ENCODE measurements at places on chromosomes 6 and 20.

GRCh38 chr20:19945732-19946670, 71.2 kb upstream of the NAA20 start:
- no peak for DNase-seq

GRCh38 chr6:36639171-36639808, 39.2 kb upstream of the CDKN1A start:
- DNase-seq = no peak

GRCh38 chr6:144344646-144345045, 59.5 kb downstream of the UTRN start:
- DNase-seq = no peak

- no peak for DNase-seq
Observed at GRCh38 chr6:26032340-26033084, 54.7 kb upstream of the HFE start.

DNA sequence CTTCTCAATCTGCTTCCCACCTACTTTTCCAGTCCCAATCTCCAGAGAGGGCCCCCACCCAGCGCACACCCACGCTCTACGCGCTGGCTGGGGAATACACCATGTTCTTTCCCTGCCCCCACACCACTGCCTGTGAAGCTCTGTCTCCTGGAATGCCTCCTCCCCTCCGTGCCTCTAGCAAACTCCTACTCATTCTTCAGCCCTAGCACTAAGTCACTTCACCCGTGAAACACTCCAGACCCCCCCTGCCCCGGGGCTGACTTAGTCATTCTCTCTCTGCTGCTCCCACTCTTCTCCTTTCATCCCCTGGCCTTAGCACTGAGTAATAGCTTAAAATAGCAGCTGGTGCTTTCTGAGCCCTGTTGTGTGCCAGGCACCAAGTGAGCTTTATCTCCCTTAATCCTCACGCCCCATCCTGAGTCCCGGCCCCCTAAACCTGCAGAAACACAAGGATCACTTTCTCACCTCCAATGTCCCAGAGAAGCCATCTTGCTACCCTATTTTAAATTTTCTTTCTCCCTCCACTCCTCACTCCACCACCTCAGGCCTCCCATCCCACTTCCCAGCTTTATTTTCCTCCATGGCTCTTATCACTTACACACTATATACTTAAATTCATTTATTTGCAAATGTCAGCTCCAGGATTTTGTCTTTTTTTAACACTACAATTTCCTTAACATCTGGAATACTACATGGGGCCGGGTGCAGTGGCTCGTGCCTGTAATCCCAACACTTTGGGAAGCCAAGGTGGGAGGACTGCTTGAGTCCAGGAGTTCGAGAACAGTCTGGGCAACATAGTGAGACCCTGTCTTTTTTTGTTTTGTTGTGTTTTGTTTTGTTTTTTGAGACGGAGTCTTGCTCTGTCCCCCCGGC, 6.3 kb upstream of the PARD6B start:
- DNase-seq = no peak

DNA sequence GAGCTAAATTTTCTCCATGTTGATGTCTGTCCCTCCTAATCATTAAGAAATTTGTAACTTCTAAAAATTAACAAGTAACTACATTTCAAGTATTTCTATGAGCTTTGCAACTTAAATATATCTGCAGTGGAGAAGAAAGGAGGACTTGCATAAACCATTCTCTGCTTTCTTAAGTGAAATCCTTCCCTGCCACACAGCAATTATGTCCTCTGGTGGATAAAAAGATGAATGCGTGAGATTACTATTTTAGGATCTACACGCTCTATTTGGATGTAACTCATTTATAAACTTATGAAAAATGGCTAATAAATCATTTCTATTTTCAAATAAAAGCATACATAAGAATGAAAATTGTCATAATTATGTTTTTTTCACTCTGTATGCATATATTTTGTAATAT, 338.0 kb upstream of the PTCHD4 start:
- DNase-seq = no peak

DNA sequence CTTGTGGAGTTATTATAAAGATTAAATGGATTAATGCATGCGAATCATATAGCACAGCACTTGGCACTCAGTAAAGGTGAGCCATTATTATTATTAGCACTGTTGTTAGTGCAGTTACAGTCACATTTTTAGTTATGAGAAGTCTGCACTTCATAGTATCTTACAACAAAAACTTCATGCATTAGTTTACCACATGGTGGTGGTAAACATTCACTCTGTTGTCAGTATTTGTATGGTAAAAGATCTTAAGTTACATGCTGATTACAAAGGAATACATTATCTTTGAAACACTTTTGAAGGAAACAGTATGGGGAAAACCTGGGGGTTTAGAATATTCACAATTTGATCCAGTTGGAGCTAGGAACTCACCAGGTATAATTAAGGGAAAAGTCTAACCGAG, 20.8 kb downstream of the TMEM14A start:
- no peak for DNase-seq

DNA sequence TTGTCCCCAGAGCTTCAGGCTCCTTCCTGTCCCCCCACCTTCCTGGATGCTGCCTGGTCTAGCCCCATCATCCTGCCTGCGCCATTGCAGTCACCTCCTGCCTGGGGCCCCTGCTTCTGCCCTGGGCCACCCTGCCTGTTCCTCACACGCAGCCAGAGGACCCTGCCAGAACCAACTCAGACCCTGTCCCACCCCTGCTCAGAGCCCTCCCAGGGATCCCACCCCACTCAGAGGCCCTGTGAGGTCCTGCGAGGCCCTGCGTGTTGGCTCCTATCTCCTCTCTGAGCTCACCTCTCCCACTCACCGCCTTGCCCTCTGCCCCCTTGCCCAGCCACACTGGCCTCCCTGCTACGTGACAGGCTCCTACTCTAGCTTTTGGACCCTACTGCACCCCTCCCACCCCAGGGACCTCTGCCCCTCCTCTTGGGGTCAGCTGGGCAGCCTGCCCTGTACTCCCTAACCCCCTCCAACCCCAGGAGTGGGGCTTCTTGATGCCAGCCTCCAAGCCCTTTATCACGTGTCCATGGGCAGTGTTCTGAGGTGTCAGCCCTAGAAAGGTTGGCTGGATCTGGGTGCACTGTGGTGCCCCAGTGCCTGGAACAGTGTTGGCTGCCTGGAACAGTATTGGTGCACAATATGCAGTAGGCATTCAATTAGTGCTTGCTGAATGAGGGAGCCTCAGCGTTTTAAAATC, 68.3 kb downstream of the CEBPB start:
- DNase-seq = no peak

- DNase-seq = no peak
Observed at GRCh38 chr6:139641376-139641775, 266.9 kb upstream of the CITED2 start.

GRCh38 chr20:33481431-33481941, 8.4 kb upstream of the CBFA2T2 start:
- DNase-seq = no peak

GRCh38 chr6:56073315-56073714, 174.1 kb downstream of the COL21A1 start:
- DNase-seq = no peak

DNA sequence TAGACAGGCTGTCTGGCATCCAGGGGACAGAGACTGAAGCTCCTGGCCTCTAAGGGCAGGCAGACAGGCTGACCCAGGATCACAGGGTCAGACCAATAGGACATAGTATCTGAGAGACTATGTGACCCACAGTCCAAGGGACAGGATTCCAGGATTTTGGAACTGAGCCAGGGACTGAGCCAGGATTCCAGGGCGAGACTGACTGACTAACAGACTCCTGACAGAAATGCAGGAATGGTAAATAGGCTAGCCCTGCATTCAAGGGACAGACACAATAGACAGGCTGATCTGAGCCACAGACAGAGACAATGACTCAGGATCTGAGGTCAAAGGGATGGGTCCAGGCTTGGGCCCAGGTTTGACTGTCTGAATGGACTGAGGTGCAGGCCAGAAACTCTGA, 19.8 kb downstream of the XKR7 start:
- no peak for DNase-seq

DNA sequence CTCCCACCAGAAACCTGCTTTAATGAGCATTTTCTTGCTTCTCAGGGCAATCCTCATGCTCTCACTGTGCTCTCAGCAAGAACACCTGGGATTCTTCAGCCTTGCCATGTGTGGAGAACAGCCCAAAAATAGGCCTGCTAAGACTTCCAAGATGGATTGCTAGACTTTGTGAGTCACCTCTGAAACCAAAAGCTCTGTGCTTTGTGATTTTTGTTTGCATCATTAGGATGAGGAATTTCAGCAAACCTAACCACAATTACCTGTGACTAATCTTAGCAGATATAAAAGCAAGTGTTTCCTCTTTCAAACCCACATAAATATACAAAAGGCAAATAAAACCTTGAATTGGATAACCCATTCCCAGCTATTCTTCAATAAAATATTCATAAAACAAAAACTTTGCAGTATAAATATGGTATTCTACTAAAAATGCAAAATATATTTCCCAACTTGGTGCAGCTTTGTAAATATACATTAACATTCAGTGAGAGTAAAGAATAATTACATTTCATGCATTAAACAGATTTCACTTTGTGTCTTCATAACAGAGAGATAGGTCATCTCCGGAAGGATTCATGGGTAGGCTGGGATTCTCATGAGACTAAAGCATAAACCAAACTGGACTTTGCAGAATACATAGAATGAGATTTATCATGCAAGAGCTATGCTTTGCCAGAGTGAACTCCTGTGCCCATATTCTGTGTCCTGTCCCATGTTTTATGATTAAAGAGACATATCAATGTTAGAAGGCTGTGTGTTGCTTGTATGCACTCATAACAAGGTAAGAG, 33.5 kb downstream of the TPBG start:
- no peak for DNase-seq

GRCh38 chr6:56671651-56672461, 29.2 kb upstream of the DST start:
- no peak for DNase-seq

GRCh38 chr6:95087394-95088097, 489.8 kb upstream of the MANEA start:
- DNase-seq = no peak

DNA sequence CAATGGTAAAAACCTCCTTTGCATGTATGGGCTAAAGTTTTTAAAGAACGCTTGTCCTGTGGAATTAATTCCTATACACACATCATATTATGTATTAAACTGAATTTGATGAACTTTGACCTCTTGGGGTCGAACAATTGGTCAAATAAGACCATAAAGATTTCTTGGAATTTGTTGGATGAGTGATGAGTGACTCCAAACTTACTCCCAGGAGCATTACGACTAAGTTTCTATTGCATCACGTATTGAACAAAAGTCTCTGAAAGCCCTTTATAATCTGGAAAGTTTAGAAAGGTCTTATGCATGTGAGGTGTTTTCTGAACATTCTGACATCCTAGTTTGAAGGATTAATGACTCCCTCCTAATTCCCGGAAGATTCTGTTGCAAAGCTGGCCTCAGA, 126.9 kb upstream of the BMP5 start:
- DNase-seq = no peak

GRCh38 chr20:39619271-39619785, 657.2 kb downstream of the DHX35 start:
- no peak for DNase-seq

GRCh38 chr6:166052837-166053236, 114.8 kb downstream of the TBXT start:
- DNase-seq = no peak

GRCh38 chr6:135600086-135600702, 102.7 kb upstream of the AHI1 start:
- no peak for DNase-seq

- no peak for DNase-seq
Observed at GRCh38 chr6:109453594-109454495, 1.7 kb downstream of the MICAL1 start.

- DNase-seq = no peak
Observed at GRCh38 chr6:36627801-36628246, 33.7 kb downstream of the SRSF3 start.

DNA sequence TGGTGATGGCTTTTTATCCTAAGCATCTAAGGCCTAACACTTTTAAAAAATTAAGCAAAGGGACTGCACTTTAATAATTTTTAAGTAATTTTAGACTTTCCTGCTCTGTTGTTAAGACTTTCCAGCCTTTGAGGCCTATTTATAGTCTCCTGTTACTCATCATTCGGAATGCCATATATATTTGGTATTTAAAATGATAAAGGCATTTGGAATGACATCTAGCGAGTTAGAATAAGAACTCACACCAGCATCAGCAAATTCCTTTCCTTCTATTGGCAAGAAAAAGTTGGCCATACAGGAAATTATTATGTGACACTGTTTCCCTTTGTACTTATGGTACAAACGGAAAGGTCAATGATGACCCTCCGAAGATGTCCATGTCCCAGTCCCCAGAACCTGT, 88.1 kb upstream of the STMND1 start:
- no peak for DNase-seq

DNA sequence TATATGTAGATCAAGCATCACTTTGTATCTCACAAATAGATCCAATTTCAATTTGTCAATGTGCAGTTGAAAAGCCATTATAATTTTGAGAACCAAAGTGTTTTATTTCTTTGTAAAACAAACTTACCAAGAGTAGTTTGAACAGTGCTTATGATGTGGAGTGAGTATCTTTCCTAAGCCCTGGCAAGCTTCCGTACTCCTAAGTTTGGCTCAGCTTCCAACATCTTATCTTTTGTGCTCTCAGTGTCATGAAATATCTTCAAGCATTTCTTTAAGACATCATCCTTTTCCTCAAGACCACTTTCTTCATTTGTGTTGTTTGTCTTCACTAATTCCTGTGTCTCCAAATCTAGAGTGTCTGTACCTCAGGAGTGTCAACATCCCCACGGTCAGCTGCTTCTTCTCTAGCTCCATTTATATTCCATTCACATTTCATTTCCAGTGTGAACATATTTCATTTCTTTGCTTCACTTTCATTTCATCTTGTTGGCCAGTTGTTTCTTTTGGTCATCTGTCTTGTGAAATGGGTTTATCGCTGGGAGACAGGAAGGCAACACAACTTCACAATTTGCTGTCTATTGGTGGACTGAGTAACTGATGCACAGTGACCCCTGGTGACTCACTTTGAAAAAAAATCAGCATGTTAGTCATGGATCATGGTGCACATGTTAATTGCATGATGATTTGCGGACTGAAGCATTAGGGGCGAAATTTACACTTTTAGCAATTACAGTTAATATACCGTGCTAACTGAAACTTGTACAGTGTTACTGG, 36.9 kb downstream of the SLC24A3 start:
- DNase-seq = no peak

DNA sequence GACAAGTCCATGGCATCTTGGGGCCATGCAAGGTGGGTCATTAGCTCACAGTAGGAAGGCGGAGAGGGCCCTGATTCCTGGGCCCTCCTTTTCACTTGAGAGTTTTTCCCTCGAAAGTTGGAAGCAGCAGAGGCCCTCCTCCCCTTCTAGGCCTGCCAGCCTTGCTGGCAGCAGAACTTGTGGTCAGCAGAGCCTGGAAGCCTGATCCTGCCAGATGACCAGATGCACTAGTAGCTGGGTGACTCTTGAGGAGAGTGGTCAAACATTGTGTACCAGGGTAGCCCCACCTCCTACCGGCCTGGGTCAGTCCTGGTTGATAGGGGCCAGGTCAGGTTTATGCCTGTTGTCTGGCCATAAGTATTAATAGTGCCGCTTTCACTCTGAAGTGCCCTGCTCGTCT, 3.8 kb upstream of the HMGA1 start:
- DNase-seq = no peak

All from cerebellar nuclear complex (tissue), 1 donor.